ENCODE measurements at places on chromosomes 3 and 15.

GRCh38 chr15:95930659-95931375 is 399.7 kb upstream of the NR2F2 start:
- DNase-seq = no peak
- H3K4me1 ChIP-seq = peaks cover 3% of the 10 kb centered on the region
- H3K27ac ChIP-seq = no peak overlapping the region
- H3K27me3 ChIP-seq = no peaks in the 10 kb centered on the region

GRCh38 chr3:966341-966740 is 126.5 kb upstream of the CNTN6 start:
- no peak overlapping the region for H3K4me3 ChIP-seq
- peaks cover 6% of the 10 kb centered on the region for H3K36me3 ChIP-seq
- H3K27me3 ChIP-seq = peaks cover 4% of the 10 kb centered on the region
- no peaks in the 10 kb centered on the region for H3K4me1 ChIP-seq

GRCh38 chr15:66864871-66865281 is 162.8 kb downstream of the SMAD6 start:
- DNase-seq = no peak
- H3K27ac ChIP-seq = no peak overlapping the region
- no peak overlapping the region for H3K4me3 ChIP-seq
- H3K36me3 ChIP-seq = no peaks in the 10 kb centered on the region
- H3K4me1 ChIP-seq = peaks cover 15% of the 10 kb centered on the region
- H3K27me3 ChIP-seq = peaks cover 5% of the 10 kb centered on the region

DNA sequence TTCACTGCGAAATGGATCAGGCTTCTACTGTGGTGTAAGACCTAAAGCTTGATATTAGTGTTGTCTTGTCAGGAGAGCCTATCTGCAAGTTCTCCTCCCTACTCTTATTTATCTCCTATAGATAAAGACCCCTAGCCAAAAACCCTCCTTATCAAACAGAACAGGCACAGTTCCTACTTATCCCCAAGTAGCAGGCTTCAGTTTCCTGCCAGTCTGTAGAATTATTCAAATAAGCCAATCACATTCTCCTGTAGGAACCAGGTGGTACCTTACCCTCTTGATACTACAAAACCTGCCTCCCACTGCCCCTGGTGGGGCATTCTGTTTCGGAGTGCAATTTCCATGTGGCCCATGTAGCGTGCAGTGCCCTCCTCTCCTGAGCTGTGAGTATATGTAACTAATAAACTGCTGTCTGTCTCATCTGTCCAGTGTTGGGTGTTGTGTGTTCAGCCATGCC is 28.7 kb downstream of the HDGFL3 start:
- no peak overlapping the region for H3K27ac ChIP-seq
- no peaks in the 10 kb centered on the region for H3K27me3 ChIP-seq
- DNase-seq = no peak
- H3K4me3 ChIP-seq = no peak overlapping the region
- peaks cover 6% of the 10 kb centered on the region for H3K4me1 ChIP-seq

- no peak overlapping the region for H3K27ac ChIP-seq
- no peak for DNase-seq
- no peaks in the 10 kb centered on the region for H3K36me3 ChIP-seq
- peaks cover 22% of the 10 kb centered on the region for H3K4me1 ChIP-seq
Observed at GRCh38 chr3:64049136-64049535, 25.8 kb upstream of the PSMD6 start.

- no peak overlapping the region for H3K4me3 ChIP-seq
- no peaks in the 10 kb centered on the region for H3K4me1 ChIP-seq
- no peak for DNase-seq
- H3K36me3 ChIP-seq = no peaks in the 10 kb centered on the region
- H3K27ac ChIP-seq = no peak overlapping the region
- peaks cover 1% of the 10 kb centered on the region for H3K27me3 ChIP-seq
Observed at GRCh38 chr15:87224404-87224803, 1032.1 kb downstream of the NTRK3 start.

DNA sequence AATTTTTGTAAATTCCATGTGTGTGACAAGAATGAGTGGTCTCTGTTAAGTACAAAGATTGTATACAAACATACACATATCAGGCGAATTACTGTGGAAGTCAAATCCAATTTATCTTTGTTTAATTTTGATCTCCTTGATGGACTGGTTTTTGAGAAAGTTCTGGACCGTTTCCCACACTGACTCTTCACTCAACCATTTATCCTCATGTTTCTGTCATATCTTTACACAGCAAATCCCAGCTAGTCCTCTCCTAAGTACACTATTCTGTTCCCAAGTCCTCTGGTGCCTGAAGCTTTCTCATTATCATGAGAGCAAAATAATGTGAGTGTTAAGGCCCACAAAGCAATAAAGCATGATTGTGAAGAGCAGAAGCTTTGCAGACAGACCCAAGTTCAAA is 189.9 kb downstream of the WNT5A start:
- H3K27me3 ChIP-seq = peaks cover 2% of the 10 kb centered on the region
- H3K36me3 ChIP-seq = peaks cover 3% of the 10 kb centered on the region
- H3K4me3 ChIP-seq = no peak overlapping the region
- H3K4me1 ChIP-seq = no peaks in the 10 kb centered on the region

- DNase-seq = peak; percentile 98
- H3K27ac ChIP-seq = peak overlapping the region; percentile 93
- H3K27me3 ChIP-seq = peaks cover 1% of the 10 kb centered on the region
Observed at GRCh38 chr3:138915503-138916498, 31.1 kb downstream of the FOXL2 start.

DNA sequence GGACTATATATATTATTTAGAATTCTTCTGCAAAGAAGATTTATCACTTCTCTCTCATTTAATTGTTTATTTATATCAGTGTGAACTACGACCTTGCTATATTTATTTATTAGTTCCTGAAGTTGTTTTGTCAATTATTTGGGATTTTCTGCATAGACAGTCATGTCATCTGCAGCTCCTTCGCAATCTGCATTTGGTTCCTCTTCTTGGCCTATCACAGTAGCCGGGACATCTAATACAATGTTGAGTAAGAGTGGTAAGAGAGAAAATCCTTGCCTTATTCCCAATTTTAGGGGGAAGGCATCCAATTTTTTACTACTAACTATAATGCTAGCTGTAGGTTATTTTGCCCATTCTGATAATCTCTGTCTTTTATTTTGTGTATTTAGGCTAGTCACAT is 39.4 kb downstream of the FOXL2 start:
- H3K4me3 ChIP-seq = no peak overlapping the region
- H3K36me3 ChIP-seq = no peaks in the 10 kb centered on the region
- no peaks in the 10 kb centered on the region for H3K4me1 ChIP-seq
- H3K27me3 ChIP-seq = no peaks in the 10 kb centered on the region

GRCh38 chr3:55648591-55649318 is 161.6 kb upstream of the WNT5A start:
- H3K4me3 ChIP-seq = no peak overlapping the region
- no peaks in the 10 kb centered on the region for H3K27me3 ChIP-seq
- DNase-seq = no peak
- no peak overlapping the region for H3K27ac ChIP-seq

DNA sequence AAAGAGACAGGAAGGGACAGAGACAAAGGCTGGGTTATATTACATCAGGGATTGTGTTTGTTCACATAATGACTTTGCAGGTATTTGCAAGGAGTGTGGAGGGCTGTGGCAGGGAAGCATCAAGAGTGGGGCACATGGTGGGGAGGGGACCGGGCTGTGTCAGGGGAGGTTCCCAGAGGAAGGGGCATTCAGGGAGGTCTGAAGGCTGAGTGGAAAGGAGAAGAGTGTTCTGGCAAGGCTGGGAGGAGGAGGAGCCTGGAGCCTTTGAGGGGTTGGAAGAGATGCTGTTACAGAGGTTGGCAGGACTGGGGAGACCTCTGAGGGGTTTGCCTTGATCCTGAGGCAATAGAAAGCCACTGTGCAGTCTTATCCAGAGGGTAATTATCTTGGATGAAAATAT is 49.4 kb downstream of the EXOG start:
- no peak overlapping the region for H3K27ac ChIP-seq
- peaks cover 3% of the 10 kb centered on the region for H3K4me1 ChIP-seq
- no peak for DNase-seq
- H3K4me3 ChIP-seq = no peak overlapping the region

DNA sequence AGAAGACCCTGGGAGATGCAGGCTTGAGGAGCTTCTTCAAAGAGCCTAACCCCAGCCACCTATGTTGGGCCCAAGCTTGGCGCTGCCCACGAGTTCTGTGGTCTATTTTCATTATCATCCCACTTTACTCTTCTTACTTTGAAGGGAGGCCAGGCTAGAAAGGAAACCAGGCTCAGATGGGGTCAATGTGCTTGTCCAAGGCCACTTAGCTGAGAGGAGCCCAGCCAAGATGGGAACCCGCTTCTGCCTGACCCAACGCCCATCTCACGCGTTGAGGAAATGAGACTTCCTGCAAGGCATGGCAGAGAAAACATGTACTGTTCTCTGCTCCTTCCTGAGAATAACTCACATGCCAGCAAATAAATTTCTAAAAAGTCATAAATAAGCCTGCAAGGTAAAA is 486.3 kb upstream of the PROK2 start:
- no peaks in the 10 kb centered on the region for H3K36me3 ChIP-seq
- peak overlapping the region; percentile 44 for H3K27ac ChIP-seq
- H3K4me3 ChIP-seq = no peak overlapping the region
- peaks cover 57% of the 10 kb centered on the region for H3K4me1 ChIP-seq
- DNase-seq = no peak

DNA sequence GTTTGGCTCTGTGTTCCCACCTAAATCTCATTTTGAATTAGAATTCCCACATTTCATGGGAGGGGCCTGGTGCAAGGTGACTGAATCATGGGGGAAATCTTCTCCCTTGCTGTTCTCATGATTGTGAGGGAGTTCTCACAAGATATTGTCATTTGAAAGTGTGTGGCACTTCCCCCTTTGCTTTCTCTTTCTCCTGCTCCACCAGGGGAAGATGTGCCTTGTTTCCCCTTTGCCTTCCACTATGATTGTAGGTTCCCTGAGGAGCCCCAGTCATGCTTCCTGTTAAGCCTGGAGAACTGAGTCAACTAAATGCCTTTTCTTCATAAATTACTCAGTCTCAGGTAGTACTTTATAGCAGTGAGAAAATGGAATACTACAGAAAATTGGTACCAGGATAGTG is 157.2 kb upstream of the TPRG1 start:
- peaks cover 1% of the 10 kb centered on the region for H3K27me3 ChIP-seq
- no peaks in the 10 kb centered on the region for H3K4me1 ChIP-seq
- peaks cover 17% of the 10 kb centered on the region for H3K36me3 ChIP-seq
- no peak overlapping the region for H3K27ac ChIP-seq
- DNase-seq = no peak

DNA sequence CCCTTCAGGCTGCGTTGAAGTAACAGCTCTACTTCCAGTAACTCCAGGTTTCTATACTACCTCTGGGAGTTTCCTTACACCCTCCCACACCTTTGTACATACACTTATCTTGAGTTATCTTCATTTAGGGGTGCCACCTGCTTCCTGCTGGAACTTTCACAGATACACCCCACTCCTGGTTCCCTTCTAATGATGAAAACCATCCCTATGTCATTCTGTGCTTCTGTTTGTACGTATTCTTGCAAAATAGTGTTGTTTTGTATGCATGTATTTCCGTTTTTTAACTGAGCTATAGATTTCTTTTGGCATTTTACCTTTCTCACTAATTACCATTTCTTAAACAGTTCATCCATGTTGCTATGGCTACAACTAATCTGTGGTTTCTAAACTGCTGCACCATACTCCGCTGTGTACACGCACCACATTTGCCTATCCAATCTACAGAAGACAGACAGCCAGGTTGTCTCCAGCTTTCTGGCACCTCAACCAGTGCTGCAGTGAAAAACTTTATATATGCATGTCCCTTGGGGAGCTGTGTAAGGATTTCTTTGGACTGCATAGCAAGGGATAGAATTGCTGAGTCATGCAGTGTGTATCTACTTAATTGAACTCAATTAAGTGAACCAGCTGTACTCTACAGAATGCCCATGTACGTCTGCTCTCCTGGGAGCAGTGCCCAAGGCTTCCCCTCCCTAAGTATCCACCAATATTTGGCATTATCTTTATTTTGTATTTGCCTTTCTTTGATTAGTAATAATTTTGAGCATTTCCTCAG is 61.4 kb upstream of the ST8SIA2 start:
- no peak for DNase-seq
- H3K27ac ChIP-seq = no peak overlapping the region
- peaks cover 5% of the 10 kb centered on the region for H3K27me3 ChIP-seq
- H3K4me3 ChIP-seq = no peak overlapping the region
- no peaks in the 10 kb centered on the region for H3K4me1 ChIP-seq

- no peak for DNase-seq
- peaks cover 10% of the 10 kb centered on the region for H3K4me1 ChIP-seq
- H3K36me3 ChIP-seq = no peaks in the 10 kb centered on the region
- no peak overlapping the region for H3K27ac ChIP-seq
- H3K4me3 ChIP-seq = no peak overlapping the region
Observed at GRCh38 chr15:56040081-56041035, 46.9 kb upstream of the NEDD4 start.

GRCh38 chr15:27408428-27408827 is 437.4 kb downstream of the GABRG3 start:
- H3K36me3 ChIP-seq = no peaks in the 10 kb centered on the region
- H3K4me3 ChIP-seq = no peak overlapping the region
- no peaks in the 10 kb centered on the region for H3K27me3 ChIP-seq
- no peaks in the 10 kb centered on the region for H3K4me1 ChIP-seq
- H3K27ac ChIP-seq = no peak overlapping the region

- no peak for DNase-seq
- H3K4me1 ChIP-seq = no peaks in the 10 kb centered on the region
- no peak overlapping the region for H3K27ac ChIP-seq
Observed at GRCh38 chr3:169897284-169897683, 14.1 kb upstream of the SAMD7 start.

DNA sequence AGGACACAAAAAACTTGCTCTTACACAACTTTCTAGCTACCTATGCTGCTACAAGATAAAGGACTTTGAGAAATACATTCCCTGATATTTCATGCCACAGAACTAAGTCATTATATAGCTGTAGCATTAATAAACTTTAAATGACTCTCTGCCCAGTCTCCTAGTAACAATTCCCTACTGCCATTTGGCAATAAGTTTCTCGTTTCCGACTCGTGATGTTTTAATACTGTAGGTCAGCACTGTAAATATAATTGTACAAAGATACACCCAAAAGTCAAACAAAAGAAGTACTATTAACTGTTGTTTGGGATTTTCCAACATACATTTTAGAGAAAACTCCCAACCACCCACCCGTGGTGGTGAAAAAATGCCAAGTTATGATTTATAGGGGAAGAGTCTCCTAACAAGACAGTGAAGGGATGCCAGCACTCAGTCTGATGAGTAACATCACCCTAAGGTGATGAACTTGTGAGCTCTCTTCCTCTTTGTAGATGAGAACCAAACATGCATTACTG is 132.2 kb downstream of the DUT start:
- no peak overlapping the region for H3K27ac ChIP-seq
- H3K27me3 ChIP-seq = no peaks in the 10 kb centered on the region
- H3K4me1 ChIP-seq = no peaks in the 10 kb centered on the region
- peaks cover 13% of the 10 kb centered on the region for H3K36me3 ChIP-seq
- H3K4me3 ChIP-seq = no peak overlapping the region
- no peak for DNase-seq

Data from endothelial cell (in vitro differentiated cells).